ENCODE measurements at places on chromosomes 7 and 10.

DNA sequence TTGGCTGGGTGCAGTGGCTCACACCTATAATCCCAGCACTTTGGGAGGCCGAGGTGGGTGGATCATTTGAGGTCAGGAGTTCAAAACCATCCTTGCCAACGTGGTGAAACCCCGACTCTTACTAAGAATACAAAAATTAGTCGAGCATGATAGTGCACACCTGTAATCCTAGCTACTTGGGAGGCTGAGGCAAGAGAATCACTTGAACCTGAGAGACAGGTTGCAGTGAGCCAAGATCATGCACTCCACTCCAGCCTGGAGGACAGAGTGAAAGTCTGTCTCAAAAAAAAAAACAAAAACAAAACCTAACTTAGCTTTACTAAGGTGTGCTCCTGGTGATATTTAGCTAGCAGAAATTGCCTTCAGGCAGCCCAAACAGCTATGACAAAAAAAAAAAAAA lies 24.3 kb upstream of the VDAC2 start:
- no peak for DNase-seq

DNA sequence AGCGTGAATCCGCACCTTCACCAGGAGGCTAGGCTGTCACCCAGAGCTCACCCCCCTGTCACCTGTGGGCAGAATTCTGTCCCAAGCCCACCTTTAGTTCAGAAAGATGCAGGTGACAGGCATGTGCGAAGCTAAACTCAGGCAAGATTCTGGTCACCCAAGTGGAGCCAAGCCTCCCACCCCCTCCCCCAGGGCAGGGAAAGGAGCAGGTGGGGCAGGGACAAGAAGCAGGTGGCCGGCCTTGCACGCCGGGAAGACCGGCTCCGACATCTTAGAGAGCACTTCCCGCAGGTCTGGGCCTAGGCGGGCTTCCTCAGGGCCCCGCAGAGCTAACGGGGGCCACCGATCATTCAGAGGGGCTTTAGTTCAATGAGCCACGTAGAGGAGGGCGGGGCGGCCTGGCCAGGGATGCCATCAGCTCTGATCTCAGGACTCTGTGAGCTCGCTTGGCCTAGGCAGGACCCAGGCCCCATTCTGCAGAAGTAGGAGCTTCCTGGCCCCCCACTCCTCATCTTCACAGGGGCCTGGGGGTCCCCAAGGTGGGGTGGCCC lies 19.9 kb downstream of the UNCX start:
- DNase-seq, result no peak

- DNase-seq, result no peak
These were observed 158.5 kb downstream of the TRIL start for GRCh38 chr7:28799619-28800018.

- no peak for DNase-seq
These were observed 473.7 kb downstream of the TYW1 start for GRCh38 chr7:67470256-67470751.

GRCh38 chr7:68700414-68700813 lies 897.9 kb upstream of the AUTS2 start:
- DNase-seq, result no peak

DNA sequence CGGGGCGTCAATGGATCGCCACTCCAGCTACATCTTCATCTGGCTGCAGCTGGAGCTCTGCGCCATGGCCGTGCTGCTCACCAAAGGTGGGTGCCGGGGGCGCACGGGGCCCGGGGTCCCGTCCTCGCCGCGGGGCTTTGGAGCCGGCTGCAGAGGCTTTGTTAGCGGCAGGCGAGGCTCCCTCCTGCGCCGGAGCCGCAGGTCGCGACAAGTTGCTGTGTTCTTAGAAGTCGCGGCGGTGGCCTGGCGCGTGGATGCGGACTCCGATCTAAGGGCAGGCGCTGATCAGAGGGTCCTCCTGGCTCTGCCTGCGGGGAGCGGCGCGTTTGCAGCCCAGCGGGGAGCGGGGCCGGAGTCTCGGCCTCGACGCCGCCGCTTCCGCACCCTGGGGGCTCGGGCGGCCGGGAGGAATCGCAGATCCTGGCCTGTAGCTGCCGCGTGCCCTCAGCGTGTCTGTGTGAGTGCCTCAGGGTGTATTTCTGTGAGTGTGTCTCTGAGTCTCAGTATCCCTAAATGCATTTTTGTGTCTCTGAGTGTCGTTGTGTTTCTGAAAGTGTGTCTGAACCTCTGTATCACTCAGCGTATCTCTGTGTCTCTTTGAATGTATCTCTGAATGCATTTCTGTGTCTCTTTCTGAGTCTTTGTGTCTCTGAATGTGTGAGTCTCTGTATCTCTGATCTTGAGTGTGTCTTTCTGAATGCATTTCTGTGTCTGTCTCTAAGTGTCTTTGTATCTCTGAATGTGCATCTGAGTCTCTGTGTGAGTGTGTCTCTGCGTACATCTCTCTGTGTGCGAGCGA lies 766 bp downstream of the BAMBI start:
- no peak for DNase-seq

DNA sequence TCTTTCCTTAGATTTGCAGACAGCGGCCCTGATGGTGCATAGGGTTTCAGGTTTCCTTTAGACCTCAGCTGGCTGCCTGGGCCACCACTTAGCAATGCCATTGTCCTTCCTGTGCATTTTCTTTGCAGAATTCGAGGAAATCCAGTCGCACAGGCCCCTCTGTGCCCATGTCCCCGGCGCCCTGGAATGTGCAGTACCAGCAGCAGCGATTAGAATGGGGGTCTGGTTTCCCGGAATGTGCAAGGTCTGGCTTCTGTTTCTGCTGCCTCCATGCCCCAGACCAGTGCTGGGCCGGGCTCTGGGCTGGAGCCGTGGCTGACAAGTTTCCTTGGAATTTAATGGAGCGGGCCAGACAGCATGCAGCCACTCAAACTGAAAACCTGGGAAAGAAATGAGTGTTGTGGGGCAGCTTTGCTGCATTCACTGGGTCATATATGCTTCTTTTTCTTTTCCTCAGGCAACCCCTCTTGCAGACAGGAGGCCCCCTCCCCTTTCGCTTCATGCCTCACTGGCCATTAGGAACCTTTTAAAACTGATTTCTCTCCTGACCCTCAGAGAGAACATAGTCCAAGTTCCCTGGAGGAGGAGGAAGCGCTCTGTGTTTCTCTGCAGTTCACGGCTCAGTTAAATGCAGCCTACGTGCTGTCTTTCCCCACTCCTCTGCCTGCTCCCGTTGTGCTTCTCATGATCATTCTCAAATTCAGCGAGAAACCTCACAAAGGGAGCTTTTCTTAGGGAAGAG lies 14.4 kb downstream of the HTRA1 start:
- no peak for DNase-seq

GRCh38 chr10:109887243-109887642 lies 36.1 kb downstream of the XPNPEP1 start:
- no peak for DNase-seq

DNA sequence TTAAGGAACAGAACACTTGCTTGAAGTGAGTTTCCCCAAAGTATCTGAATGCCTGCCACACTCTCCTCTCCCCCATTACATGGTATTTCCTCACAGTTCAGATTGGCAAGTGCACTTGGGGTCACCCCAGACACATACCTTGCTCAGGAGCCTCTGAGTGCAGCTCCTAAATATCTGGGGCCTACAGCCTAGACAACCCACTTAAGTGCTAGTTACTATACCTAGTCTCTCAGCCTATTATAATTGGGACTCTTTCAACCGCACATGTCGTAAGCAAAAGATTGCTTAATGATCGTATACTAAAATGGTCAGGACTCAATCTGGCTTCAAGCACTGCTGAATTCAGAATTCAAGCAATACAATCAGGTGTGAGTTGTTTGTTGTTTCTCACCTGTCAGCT lies 19.9 kb downstream of the TMEM176B start:
- no peak for DNase-seq

GRCh38 chr7:106022193-106022821 lies 59.2 kb downstream of the CDHR3 start:
- DNase-seq, result no peak

DNA sequence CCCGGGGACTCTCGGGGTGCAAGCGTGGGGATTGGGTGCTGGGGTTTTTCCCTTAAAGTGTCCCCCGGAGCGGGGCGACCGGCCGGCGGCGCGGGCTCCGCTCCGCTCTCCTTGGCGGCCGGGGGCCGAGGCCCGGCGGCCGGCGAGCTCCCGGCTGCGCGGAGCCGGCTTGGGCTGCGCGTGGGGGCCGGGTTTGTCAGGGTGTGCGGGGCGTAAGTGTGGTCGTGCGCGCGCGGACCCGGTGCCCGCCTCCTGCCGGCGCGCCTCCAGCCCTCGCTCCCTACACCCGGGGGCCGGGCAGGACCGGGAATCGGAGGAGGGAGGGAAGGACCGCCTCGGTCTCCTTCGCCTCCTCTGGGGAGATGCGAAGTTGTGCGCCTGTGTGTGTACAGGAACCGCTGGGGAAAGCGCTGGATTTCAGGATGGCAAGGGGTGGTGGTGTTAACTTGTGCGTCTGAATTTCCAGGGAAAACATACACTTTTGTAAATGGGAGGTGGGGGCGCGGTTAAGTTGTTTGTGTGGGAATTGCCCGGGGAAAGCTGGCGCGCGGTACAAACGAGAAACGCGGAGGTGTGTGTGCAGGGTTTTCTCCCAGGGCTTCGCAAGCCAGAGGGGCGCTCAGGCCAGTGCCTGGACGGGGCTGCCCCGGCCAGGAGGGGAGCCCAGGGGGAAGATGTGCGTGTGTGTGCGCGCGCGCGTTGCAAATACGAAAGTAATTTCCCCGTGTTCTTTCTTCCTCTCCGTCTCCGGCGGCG lies 737 bp downstream of the ZMIZ1 start:
- no peak for DNase-seq

DNA sequence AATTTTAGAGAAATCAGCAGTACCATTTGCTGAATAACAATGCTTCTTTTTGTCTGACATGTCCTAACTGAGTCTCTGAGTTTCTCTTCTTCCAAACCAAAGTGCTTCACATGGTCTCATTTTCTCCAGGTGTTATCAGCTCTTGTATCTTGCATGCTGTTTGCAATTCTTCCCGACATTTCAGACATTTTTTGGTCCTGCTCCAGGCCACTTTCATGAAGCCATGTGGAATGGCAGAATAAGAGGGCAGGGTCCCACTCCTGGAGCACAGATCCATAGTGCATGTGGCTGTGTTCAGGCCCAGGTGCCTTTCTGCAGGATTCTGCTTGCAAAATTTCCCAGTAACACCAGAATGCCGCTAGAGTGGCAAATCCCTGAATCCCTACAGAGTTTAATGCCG lies 916.2 kb downstream of the NXPH1 start:
- no peak for DNase-seq

DNA sequence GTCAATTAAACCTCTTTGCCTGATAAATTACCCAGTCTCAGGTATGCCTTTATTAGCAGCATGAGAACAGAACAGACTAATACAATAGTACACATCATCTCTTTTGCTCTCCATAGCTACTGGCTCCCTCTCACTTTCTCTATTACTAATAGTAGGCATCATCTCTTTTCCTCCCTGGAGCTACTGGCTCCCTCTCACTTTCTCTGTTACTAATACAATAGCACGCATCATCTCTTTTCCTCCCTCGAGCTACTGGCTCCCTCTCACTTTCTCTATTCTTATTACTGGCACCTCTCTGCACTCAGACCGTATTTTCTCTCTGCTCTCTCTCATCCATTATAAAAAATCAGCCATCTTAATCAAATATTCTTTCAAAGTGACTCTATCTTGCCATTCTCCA lies 37.1 kb downstream of the SLC25A13 start:
- DNase-seq, result no peak

- no peak for DNase-seq
These were observed 300.1 kb downstream of the PTEN start for GRCh38 chr10:88163572-88163971.

- DNase-seq, result no peak
These were observed 40.7 kb downstream of the TARP start for GRCh38 chr7:38232502-38233366.

- DNase-seq, result no peak
These were observed 57.0 kb downstream of the DNAJC12 start for GRCh38 chr10:67780759-67781538.

- no peak for DNase-seq
These were observed 33.4 kb downstream of the PTPN12 start for GRCh38 chr7:77570330-77571011.

DNA sequence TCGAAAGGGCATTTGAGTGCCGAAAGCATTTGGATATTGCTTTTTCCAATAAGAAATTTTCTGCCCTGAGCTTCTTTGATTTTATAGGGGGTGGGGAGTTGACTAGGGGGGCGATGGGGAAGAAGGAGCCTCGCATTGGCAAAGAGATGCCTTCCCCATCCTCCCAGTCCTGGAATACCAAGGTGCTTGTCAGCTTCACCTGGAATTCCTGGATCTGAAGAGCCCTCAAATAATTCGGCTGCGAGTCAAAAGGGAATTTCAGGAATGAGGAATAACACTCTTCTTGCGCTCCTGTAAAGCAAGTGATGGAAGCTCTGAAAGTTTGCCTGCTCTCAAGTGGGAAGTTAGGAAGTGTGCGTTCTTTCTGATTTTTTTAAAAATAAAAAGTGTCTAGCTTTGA lies 7.3 kb downstream of the NXPH1 start:
- DNase-seq, result no peak
